ENCODE measurements at places on chromosomes 2 and 18. TPM values are rescaled to one million over a fixed set of nuclear protein-coding genes. Genes with fewer than 3 reads are reported as not detected.

- H3K36me3 ChIP-seq: no peaks in the 10 kb centered on the region
- no peak overlapping the region for H3K4me3 ChIP-seq
- DNase-seq: peak; percentile 87
Measured at GRCh38 chr18:5057386-5058348, 139.4 kb downstream of the AKAIN1 start.

- no peak overlapping the region for H3K4me3 ChIP-seq
- no peaks in the 10 kb centered on the region for H3K4me1 ChIP-seq
- no peaks in the 10 kb centered on the region for H3K27me3 ChIP-seq
- no peak overlapping the region for H3K27ac ChIP-seq
Measured at GRCh38 chr2:105073591-105073990, 35.7 kb downstream of the MRPS9 start.

DNA sequence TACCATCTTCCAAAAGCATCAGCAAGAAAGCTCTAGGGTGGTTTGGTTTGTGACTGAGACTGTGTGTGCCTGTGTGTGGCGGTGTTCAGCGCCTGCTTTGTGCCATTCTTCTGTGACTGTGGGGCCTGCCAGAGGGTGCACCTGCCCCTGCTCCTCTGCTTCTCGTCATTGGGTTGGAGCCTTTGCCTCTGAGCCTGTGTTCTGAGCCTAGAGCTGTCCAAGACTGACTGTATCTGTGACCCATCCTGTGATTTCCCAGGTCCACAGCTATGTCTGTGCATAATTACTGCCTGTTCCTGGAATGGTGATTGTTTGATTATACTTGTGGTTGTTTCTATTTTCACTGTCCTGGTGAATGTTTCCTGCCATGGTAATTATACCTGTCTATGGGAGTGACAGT, 57.1 kb upstream of the KLHL29 start:
- H3K4me1 ChIP-seq: peaks cover 7% of the 10 kb centered on the region
- H3K27ac ChIP-seq: no peak overlapping the region
- H3K4me3 ChIP-seq: no peak overlapping the region
- peaks cover 13% of the 10 kb centered on the region for H3K27me3 ChIP-seq

DNA sequence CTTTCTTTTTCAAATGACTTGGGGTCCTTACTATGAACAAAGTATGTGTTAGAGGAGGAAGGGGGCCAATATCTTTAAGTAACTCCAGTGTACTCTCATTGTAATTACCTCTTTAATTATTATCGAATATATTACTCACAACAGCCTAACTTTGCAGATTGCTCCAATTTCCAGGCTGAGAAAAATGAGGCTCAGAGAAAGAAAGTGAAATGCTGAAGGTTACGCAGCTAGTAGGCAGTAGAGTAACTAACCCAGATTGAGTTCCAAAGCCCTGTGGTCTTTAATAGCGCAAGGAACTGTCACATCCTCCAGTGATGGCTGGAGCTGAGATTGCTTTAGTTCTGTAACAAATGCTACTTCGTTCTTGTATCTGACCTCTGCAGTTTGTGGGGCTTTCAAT, 2.2 kb upstream of the GYPC start:
- no peaks in the 10 kb centered on the region for H3K36me3 ChIP-seq
- H3K27ac ChIP-seq: no peak overlapping the region
- peaks cover 33% of the 10 kb centered on the region for H3K4me1 ChIP-seq
- H3K4me3 ChIP-seq: no peak overlapping the region

MALL gene
- not detected for total RNA-seq
